Activated T-helper 9 cell treated with anti-CD3 and anti-CD28 coated beads, Interleukin-2, amount 50 U/mL, for 16 hours (primary cell): ENCODE measurements at places on chromosomes 12 and 14.

GRCh38 chr12:23536293-23536692, 413.2 kb downstream of the SOX5 start:
- no peak for DNase-seq

- no peak for DNase-seq
These were observed 22.8 kb upstream of the SRRM4 start for GRCh38 chr12:118958520-118958919.

DNA sequence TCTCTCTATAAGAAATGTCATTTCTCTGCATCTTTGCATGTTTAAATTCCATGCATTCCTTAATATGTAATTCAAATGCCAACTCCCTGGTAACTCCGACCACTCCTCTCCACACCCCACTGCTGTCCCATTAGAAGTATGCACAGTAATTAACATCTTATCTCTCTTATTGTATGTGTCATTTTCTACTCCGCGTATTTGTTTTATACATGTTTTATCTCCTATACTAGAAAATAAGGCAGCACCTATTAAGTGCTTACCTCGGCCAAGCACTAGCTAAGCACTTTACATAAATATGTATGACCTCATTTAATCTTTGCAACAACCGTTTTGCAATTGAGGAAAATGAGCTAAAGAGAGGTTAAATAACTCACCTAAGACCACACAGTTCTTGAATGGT, 469.8 kb downstream of the BCAT1 start:
- DNase-seq = no peak

- DNase-seq = no peak
These were observed 247.6 kb downstream of the RPAP3 start for GRCh38 chr12:47458279-47458678.
